ENCODE measurements at places on chromosomes 6 and 20.

DNA sequence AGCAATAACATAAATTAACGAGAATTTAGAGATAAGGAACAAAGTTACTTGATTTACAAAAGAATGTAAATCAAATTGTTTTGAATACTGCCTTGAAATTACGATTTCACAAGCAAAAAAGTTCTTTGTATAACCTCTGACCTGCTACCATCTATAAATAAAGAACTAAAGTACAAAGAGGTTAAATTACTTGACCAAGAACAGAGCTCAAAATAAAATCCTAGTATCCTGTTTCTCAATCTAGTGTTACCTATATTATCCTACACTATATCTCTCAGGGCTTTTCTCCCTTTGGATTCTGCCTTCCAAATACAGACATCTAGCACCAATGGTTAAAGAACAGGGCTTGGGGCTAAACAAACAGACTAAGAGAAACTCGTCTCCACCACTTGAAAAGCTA is 43.8 kb downstream of the PLN start:
- DNase-seq: no peak

- DNase-seq: no peak
Measured at GRCh38 chr6:151723152-151723551, 84.3 kb upstream of the ESR1 start.

DNA sequence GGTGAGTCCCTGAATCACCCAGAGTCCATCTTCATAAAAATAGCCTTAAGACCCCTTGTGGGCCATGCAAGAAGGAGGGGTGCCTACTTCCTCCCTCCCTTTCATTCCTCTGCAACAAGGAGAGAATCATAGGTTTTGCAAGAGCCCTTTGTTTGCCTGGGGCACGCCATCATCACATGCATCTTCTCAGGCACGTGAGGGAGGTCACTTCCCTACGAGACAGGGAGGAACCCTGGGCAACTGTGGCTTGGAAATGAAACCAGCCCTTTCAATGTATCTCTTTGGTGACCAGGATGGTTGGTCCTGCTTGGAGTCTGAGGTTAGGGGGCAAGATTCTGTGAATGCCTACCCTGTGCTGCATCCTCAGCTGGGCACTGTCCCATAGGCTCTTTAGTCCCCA is 194.8 kb downstream of the MAFB start:
- DNase-seq: no peak

GRCh38 chr6:96899019-96899418 is 1.3 kb upstream of the NDUFAF4 start:
- peak; percentile 10 for DNase-seq

- no peak for DNase-seq
Measured at GRCh38 chr20:9517297-9518162, 3.1 kb downstream of the LAMP5 start.

GRCh38 chr20:20248620-20249200 is 119.2 kb upstream of the INSM1 start:
- no peak for DNase-seq

DNA sequence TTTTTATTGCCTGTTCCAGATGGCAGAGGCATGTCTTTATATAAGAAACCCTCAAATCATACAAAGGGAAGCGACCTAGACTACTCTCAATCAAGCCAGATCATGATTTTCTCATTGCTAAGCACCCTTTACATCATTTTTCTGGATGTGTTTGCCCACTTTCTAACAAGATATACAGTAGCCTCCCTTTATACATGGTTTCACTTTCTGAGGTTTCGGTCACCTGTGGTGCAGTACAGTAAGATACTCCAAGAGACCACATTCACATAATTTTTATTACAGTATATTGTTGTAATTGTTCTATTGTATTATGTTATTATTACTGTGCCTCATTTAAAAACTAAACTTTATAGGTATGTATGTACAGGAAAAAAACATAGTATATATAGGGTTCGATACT is 23.6 kb downstream of the TOMM6 start:
- DNase-seq: no peak

DNA sequence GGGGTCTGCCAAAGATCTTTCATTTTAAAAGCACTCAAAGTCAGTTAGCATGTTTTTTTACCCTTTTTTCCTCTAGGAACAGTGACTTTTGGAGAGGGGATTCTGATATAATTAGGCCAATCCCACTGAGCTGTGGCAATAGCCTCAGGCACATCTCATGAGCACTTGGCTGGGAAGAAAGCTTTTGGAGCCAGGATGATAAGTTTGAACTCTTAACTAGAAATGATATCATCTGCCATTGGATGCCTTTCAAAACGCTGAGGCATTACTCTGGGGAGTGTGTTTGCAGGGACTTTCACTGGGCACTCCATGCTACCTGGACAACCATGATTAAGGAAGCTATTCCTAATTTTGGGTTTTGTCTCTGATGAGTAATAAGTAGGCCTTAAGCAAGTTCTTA is 3.7 kb downstream of the SCGN start:
- no peak for DNase-seq

DNA sequence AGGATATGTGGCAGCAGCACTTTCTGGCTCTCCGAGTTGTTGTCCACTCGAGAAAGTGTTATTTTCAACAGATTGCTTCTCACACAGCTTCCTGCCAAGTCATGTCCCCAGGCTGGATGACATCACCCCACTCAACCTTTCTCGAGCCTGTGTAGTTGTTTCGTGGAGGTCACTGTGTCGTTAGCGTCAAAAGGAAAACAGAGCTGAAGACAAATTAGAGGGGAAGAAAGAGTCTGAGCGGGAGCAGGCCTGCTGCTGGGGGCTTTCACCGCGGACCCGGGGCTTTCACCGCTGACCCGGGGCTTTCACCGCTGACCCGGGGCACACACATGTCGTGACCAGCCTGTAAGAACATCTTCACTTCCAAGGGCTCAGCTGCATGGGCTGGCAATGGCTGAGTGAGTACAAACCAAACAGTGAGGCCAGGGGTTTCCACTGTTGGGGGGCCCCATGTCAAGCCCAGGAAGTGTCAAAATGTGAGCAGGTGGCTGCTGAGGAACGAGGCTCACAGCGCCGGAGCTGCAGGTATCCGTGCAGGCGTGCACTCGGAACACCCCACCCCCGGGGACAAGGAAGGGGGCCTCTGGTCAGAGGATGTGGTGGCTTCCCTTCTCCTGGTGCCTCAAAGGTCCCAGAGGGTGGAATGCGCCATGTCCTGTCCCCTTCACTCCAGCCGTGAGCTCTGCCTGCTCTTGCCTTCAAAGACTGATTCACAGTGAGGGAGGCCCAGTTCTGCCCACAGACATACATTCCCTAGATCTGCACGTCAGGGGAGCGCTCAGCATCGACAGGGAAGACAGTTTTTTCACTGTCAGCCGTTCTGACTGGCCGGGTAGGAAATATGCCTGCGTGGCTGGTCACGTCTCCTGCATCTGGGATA is 365.9 kb downstream of the TAF4 start:
- no peak for DNase-seq

GRCh38 chr6:130677312-130677711 is 149.9 kb upstream of the SMLR1 start:
- no peak for DNase-seq

- DNase-seq: no peak
Measured at GRCh38 chr6:125415913-125416312, 114.1 kb upstream of the HDDC2 start.

- DNase-seq: no peak
Measured at GRCh38 chr6:53888931-53889330, 94.1 kb downstream of the LRRC1 start.

- DNase-seq: no peak
Measured at GRCh38 chr6:133399426-133399825, 158.3 kb downstream of the EYA4 start.

DNA sequence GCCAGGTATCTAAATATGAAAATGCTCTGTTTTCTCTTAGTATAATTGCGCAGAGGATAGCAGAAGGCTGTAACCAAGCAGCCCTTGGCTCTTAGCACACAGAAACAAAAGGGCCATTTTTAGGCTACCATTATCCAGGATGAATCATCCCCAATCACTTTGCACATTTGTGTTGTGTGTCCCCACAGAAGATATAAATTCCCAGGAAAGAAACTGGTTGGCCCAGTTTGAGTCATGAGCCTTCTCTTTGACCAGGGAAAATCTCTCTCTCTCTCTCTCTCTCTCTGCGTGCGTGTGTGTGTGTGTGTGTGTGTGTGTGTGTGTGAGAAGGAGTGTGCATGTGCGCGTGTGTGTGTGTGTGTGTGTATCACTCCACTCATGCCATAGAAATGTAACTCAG is 178.5 kb downstream of the FRK start:
- no peak for DNase-seq

DNA sequence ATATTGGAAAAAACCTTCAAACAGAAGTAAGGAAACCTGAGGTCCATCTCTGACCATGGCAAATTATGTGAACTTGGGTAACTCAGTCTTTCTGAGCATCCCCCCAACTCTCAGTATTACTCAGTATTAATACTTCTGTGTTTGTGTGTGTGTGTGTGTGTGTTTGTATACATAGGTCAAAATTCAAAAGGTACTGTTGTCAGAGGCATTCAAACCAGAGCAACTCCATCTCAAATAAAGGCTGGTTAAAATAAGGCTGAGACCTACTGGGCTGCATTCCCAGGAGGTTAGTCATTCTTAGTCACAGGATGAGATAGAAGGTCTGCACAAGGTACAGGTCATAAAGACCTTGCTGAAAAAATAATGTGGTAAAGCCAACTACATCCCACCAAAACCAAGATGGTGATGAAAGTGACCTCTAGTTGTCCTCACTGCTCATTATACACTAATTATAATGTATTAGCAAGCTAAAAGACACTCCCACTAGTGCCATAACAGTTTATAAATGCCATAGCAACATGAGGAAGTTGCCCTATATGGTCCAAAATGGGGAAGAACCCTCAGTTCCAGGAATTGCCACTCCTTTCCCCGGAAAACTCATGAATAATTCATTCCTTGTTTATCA is 33.3 kb upstream of the SLC22A16 start:
- DNase-seq: no peak

DNA sequence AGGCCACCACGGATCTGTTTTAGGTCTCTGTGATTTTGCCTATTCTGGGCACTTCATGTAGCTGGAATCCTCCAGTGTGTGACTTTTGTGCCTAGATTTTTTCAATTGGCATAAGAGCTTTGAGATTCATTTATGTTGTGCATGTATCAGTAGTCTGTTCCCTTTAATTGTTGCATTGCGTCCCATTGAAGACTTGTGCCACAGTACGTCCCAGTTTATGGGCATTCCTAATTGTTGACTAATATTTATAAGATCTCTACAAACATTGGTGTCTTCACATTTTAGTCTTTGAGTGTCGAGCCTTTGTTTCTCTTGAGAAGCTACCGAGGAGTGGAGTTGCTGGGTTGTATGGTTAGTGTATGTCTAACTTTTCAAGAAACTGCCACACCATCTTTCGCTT is 704 bp upstream of the FAM210B start:
- no peak for DNase-seq

DNA sequence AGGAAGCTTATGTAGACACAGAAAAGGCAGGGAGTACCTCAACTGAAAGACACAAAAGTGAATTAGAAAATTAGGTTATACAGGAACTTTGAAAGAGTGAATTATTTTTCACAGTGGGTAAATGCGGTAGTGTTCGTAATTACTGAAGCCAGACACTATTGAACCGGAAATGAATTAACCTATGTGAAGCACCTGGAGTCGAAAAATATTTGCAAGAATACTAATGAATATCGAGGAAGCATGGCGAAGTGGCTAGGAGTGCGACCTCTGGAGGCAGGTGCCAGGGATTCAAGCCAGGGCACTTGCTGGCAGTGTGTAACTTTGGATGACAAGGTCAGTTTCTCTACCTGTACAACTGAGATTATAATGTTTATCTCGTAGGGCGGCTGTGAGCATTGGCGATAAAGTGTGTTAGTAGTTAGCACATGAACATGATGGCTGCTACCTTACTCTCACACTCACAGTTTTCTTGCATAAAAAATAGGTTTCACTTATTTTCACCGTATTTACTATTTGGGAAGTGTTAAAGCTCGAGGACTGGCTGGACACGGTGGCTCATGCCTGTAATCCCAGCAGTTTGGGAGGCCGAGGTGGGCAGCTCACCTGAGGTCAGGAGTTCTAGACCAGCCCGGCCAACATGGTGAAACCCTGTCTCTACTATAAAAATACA is 567 bp upstream of the SLC18B1 start:
- DNase-seq: peak; percentile 49

- DNase-seq: no peak
Measured at GRCh38 chr6:21457647-21458046, 135.9 kb upstream of the SOX4 start.

- DNase-seq: no peak
Measured at GRCh38 chr20:36394340-36394965, 88.3 kb downstream of the DLGAP4 start.

- DNase-seq: no peak
Measured at GRCh38 chr6:121944354-121944753, 455.1 kb upstream of the HSF2 start.

DNA sequence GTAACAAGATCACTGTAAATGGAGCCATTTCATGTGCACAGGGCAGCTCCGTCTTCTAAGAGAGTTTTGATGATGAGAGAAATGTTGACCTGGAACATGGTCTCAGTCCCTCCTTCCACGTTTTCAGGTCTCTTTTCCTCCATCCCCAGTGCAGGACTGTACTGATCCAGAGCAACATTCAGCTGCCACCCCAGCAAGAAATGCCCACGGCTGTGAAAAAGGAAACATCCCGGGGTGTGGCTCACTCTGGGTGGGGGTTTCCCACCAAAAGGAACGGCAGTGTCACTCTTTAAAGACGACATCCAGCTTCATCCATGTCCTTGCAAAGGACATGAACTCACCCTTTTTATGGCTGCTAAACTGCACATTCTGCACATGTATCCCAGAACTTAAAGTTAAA is 92.6 kb downstream of the ERMARD start:
- no peak for DNase-seq

GRCh38 chr6:151044465-151045441 is 179.3 kb downstream of the MTHFD1L start:
- DNase-seq: no peak

DNA sequence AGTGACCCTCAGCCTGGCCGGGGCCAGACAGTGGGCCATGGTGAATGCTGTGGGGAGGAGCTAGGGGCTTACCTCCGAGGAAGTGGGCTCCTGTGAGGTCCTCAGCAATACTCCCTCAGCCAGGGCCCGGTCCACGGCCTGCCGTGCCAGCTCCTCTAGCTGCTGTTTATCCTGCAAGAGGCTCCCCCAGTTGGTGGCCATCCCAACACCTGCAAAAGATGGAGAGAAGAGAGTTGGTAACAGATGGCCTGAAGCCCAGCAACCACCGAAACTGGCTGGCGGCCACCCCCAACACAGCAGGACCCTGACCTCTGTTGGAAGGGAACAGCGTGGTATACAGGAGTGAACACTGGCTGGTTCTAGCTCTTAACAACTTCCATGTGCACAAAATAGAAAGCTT is 4.0 kb downstream of the GSS start:
- no peak for DNase-seq

GRCh38 chr6:151408858-151409257 is 17.5 kb upstream of the ZBTB2 start:
- no peak for DNase-seq

DNA sequence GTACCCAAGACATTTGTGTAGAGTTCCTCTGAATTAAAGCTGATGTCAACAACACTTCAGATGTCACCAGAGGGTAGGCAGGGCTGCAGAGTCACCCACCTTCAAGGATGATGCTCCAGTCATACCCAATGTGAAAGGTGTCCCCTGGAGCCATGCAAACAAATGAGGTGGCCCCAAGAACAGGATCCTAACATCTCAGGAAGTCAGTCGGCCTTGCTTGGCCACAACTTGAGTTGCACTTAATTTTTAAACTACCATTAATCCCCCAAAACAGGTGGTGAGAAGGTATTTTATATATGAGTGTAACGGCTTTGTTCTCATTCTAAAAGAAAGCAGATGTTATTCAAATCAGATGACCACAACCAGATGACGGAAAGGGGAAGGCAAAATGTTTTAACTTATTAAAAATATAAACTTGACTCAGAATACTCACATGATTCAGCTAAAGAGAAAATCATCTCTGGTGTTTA is 21.1 kb upstream of the SERPINB1 start:
- no peak for DNase-seq

GRCh38 chr6:15775741-15776140 is 112.9 kb upstream of the DTNBP1 start:
- no peak for DNase-seq

Data from hippocampal formation (tissue), 2 donors.